ENCODE measurements at places on chromosomes 2 and 18. TPM values are rescaled to one million over a fixed set of nuclear protein-coding genes. Genes with fewer than 3 reads are reported as not detected.
A peak's percentile ranks its signal among the peaks of the same experiment; 100 is the strongest.

- no peak overlapping the region for H3K4me3 ChIP-seq
- no peaks in the 10 kb centered on the region for H3K27me3 ChIP-seq
- no peak overlapping the region for H3K27ac ChIP-seq
- no peaks in the 10 kb centered on the region for H3K36me3 ChIP-seq
- no peaks in the 10 kb centered on the region for H3K4me1 ChIP-seq
- no peak for DNase-seq
Observed at GRCh38 chr2:79793006-79793405, 280.2 kb downstream of the CTNNA2 start.

DNA sequence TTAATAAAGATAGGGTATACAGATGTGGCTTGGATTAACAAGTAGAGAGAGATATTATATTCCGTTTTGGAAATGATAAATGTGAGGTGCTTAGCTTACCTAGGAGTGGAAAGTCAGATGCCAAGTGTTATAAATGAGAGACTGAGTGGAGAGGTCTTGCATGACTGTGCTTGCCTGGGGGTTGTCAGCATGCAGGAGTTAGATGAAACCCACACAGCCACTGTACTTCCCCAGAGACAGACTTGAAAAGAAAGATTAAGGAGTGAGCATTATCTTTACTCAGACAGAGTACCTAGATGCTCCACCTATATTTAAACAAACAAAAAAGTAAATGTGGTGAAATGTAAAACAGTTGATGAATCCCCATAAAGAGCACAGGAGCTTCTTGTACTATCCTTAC lies 482.7 kb downstream of the RIT2 start:
- no peaks in the 10 kb centered on the region for H3K4me1 ChIP-seq
- no peaks in the 10 kb centered on the region for H3K36me3 ChIP-seq
- H3K27me3 ChIP-seq, result no peaks in the 10 kb centered on the region
- H3K27ac ChIP-seq, result no peak overlapping the region

- no peaks in the 10 kb centered on the region for H3K4me1 ChIP-seq
- peak overlapping the region; percentile 46 for H3K27ac ChIP-seq
- no peaks in the 10 kb centered on the region for H3K36me3 ChIP-seq
- H3K27me3 ChIP-seq, result peaks cover 11% of the 10 kb centered on the region
- no peak overlapping the region for H3K4me3 ChIP-seq
Observed at GRCh38 chr2:212528106-212528856, 10.3 kb downstream of the ERBB4 start.

The CCDC142 gene
- 7.1 TPM for total RNA-seq

DNA sequence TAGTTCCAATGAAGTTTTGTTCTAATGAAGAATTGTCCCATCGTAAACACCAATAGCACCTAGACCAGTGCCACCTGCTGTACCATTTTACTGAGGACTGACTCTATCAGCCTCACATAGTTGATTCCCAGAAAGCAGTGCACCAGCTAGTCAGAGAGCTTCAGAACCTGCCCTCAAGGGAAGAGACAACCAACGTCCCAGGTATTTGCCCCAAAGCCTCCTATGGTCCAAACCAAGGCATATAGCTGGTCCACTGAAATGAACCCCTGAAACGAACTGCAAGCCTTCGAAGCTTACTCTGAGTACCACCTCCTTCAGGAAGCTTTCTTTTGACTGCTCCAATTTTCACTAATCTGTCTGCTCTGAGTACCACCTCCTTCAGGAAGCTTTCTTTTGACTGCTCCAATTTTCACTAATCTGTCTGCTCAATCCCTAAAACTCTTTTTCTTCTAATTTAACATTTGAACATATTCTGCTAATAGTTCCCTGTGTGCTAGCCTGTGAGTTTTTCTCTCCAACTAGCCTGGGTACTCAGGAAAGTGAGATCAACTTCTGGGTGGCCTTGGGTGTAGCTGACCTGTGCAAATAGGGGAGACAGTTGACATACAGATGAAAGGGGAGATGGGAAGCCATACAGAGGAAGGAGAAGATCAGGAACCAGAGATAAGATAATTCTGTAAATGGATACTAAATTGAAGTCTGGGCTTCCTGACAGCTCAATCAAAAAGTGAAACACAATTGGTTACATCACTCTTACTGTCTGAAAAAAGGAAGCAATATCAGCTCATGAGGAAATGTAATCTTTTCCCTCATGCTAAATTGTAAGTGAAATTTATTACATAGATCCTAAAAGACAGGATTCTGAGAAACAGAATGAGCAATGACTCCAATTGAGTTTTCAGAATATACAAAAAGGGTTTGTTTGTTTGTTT lies 33.5 kb upstream of the EML4 start:
- H3K4me3 ChIP-seq, result no peak overlapping the region
- no peaks in the 10 kb centered on the region for H3K36me3 ChIP-seq
- no peak overlapping the region for H3K27ac ChIP-seq

DNA sequence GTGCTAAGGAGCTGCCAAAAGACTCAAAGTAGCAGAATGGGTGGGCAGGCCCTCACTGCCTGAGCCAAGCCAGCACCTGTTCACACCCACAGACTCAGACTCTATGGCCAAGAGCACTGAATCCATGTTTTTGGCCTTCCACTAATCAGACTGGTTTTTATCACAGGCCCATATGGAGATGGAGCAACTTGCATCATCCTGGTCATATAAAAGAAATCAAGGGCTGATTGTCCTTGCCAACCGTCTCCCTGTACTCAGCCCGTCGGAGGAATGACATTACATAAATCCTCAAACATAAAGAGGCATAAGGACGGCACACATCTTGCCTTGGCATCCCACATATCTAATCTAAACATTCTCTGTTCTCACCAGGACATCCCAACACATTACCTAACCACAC lies 66.7 kb downstream of the MARCHF4 start:
- H3K27ac ChIP-seq, result no peak overlapping the region
- no peaks in the 10 kb centered on the region for H3K36me3 ChIP-seq
- no peak for DNase-seq
- H3K4me1 ChIP-seq, result no peaks in the 10 kb centered on the region

- H3K4me1 ChIP-seq, result peaks cover 4% of the 10 kb centered on the region
- H3K27ac ChIP-seq, result peak overlapping the region; percentile 47
- H3K27me3 ChIP-seq, result no peaks in the 10 kb centered on the region
Observed at GRCh38 chr2:172931256-172931894, 144.3 kb upstream of the MAP3K20 start.
